ENCODE measurements at places on chromosomes 7 and 10.

DNA sequence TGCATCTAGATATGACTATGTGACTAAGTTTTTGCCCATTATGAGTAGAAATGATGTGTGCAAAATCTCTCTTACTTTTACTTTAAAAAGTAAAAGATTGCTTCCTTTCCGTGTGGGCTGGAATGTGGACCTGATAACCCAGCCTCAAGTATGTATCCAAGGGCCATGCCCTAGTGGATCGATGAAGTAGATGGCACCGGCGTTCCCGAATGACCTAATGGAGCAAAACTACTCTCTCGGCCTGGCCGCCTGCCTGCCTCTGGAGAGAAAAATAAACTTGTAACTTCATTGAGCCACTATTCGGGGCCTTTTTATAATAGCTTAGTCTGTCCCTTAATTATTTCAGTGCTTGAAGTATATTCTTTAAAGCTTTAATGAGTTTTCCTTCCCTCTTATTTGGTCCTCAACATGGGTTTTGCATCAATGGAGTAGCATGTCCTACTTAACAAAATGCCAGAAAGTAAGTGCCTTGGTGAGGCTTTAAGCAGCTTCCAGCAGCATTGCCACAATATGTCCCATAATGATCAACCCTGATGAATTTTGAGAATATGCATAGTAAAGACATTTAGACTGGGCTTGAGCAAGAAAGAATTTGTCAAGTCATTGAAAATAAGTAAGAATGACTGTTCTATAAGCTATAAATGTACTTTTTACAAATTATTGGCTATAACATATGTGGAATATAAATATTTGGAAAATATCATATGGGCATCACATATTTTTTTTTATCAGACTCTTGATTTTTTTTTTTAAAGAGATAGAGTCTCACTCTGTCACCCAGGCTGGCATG is 61.4 kb downstream of the PLXDC2 start:
- no peak for DNase-seq

GRCh38 chr10:52424341-52424740 is 110.3 kb downstream of the DKK1 start:
- DNase-seq, result no peak

DNA sequence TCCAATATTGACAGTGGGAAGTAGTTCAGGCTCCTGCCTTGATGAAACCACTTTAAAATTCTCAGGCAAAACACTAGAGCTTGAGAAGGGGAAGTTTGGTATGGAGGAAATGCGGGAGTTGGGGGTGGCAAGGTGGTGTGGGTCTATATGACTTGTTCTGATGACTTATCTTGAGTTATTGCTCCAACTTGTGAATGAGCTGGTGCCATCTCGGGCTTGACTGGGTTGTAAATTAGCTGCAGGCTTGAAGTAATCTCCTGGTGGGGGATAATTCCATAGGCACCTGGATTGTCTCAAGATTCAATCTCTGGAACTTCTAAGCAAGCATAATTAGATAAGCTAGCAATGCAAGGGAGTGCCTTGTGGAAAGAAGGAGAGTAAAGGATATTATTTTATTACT is 29.0 kb downstream of the MRPL32 start:
- no peak for DNase-seq

DNA sequence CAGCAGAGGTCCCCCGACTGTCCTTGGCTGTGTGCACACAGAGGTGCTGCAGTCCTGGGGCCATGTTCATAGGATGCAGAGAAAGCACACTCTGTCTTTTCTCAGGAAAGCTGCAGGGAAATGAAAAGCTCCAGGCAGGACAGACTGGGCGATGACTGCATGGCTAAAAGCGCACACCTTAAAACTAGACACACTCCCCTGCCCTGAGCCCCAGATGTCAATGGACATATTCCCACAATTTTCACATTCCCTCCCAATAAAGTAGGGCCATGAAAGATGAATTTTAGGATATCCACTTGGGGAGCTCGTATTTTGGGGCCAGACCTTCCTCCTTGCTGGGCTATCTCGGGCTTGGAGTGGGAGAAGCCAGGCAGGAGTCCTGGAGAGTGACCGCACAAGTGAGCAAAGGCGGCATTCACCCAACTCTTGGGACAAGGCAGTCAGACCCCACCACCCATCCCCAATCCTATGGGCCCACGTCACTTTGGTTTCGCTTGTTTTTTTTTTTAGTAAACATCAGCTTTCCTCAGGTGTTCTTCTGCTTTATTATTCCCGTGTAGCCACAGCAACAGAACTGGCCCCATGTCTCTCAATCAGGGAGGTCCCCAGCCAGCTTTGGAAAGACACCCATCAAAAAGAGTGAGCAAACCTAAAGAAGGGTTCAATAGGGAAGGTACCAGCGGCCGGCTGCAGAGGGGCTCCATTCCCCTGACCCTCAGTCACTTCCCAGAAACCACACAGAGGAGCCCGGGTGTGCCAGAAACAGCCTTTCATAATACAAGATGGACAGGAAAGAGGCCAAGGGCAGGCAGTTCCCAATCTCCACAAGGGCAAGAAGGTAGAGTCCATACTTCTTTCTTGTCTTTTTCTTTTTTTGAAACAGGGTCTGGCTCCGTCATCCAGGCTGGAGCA is 12.7 kb downstream of the GPRIN2 start:
- DNase-seq, result no peak

DNA sequence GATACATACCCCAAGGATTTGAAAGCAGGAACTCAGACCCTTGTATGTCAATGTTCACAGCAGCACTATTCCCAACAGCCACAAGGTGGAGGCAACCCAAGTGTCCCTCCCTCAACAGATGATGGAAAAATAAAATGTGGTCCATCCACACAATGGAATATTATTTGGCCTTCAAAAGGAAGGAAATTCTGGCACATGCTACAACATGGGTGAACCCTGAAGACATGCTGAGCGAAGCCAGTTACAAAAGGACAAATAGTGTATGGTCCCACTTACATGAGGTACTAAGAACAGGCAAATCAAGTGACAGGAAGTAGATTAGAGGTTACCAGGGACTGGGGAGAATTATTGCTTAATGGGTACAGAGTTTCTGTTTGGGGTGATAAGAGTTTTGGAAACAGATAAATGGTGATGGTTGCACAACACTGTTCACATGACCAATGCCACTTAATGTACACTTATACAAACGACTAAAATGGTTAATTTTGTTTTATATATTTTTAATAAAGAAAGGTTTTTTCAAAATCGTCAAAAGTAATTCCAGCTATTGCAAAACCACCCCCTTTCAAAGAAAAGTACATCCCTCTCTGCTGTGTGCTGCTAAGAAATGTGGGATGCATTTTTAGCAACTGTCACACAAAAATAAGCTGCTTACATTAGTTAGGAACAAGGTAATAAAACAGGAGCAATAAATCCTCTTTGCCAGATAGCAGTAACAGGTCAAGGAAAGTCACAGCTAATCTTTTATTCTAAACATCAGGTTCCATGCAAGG is 85.7 kb downstream of the GRB10 start:
- no peak for DNase-seq

DNA sequence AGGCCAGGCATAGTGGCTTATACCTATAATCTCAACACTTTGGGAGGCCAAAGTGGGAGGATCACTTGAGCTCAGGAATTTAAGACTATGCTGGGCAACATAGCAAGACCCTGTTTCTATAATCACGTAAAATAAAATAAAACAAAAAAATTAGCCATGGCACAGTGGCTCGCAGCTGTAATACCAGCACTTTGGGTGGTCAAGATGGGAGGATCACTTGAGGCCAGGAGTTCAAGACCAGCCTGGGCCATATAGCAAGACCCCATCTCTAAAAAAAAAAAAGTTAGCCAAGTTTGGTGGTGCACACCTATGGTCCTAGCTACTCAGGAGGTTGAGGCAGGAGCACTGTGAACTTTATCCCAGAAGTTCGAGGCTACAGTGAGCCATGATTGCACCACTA is 30.9 kb downstream of the DNA2 start:
- no peak for DNase-seq

DNA sequence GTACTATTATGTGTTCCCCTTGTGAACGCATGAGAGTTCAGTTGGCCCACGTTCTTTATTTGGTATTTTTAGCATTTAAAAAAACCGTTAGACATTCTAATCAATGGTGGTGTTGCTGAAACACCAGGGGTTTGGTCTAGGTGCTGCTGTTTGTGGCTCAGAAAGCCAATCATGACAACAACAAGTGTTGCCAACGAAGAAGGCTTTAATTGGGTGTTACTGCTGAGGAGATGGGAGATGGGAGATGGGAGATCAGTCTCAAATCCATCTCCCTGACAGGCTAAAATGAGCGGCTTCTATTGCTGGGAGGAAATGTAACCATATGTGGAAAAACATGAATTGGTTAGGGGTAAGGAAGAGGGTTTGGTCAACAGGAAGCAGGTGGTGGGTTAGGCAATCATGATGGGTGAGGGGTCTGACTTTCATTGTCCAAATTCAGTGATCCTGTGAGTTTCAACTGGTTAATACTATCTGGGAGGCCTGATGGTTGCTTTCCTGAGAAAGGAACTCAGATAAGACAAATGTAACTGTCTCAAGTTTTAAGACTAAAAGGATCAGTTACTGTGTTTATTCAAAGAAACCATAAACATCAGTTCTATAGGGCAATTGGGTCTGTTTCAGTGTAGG is 4.6 kb upstream of the ZNF425 start:
- no peak for DNase-seq

GRCh38 chr10:785861-786214 is 96.4 kb upstream of the DIP2C start:
- no peak for DNase-seq

DNA sequence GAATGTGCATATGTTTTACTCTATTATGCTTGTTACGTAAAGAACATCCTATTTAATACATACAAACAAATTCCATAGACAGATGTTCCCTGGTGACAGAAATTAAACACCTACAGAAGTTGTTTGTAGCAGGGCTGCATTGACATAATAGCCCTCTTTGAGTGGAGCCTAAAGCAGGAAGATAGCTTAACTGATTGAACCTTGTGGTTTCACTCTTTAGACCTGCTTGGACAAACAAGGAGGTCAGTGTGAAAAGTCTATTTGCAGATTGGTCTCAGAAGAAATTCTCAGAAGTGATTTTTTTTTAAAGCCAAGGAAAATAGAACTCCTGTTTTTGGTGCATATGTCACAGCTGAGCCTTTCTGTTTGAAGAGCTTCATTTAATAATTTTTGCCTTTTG is 121.3 kb downstream of the PPP1R9A start:
- DNase-seq, result no peak

GRCh38 chr7:55508221-55509011 is 63.9 kb downstream of the VOPP1 start:
- no peak for DNase-seq

DNA sequence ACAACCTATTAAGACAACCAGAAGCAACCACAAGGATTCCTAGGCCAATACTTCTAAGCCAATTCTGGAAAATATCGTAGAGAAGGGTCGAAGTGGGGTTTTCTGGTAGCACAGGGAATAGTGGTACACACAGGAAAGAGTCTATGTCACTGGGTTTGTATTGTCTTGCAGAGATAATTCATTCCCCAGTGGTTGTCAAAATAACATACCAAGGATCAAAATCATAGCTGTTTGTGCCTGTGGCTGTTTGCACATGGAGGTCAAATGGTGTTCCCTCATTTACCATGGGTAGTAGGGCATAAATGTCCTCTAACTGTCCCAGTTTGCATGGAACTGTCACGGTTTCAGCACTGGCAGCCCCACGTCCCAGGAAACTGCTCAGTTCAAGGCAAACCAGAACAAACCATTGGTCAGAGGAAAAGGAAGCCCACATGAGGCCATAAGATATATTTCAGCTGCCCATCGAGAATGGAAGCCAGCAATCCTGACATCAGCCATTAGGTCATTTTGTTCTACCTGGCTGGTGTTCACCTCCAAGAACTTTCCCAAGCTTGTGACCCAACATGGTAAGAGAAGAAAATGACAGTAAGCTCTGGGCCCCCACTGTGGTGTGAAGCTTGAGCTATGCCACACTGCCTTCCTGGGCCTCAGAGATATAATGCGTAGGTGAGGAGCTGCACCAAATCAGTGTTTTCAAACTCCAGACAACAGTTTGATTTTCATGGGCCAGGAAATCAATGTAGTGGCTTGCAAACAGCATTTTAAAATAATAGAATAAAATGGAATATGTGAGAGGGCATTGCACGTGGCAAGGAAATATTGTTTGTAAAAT is 53.9 kb upstream of the NFE2L3 start:
- no peak for DNase-seq

DNA sequence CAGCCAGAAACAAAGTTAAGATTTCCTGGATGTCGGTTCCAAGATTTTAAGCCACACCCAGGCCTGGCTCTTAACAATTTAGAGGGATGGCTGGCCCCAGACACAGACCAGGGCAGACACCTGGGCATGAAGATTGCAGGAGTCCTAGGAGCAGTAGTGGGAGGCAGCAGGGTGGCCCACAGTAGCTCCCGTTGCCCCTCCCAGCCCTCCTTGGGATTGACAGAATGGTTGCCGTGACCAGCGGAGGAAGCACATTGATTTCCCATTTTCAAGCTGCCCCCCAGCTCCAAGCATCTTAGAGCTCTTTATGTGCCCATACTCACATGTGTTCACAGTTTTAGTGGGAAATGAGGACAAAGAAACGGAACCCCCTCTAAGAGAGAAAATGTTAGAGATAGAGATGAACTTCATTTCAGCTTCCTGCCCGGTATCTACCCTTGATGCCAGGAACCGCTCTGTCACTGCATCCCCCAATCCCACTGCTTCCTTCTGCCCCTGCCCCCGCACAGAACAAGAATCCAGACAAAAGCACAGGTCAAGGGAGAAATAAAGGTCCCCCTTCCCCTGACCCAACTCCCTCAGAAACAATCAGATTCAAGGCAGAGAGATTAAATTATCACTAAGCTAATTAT is 101.1 kb downstream of the PLXNA4 start:
- DNase-seq, result no peak

GRCh38 chr7:150003304-150003810 is 129.6 kb downstream of the ATP6V0E2 start:
- no peak for DNase-seq

GRCh38 chr7:28479507-28479947 is 67.2 kb downstream of the CREB5 start:
- no peak for DNase-seq

GRCh38 chr7:28375729-28376128 is 36.6 kb upstream of the CREB5 start:
- DNase-seq, result no peak

DNA sequence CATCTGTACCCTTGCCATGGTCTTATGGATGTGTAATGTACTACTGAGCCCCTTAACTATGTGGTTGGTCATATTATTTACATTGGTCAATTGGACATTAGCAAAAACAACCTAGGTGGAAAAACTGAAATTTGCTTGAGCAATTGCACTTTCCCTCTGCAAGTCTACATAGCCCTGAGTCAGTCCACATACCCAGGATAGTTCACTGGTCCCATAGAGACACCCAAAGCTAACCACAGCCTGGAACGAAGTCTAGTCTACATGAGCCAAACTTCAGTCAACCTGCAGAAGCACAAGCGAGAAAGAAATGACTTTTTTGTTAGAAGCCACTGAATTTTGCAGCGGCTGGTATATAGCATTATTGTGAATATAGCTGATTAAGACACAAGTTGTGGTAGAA is 37.6 kb upstream of the COL1A2 start:
- no peak for DNase-seq

DNA sequence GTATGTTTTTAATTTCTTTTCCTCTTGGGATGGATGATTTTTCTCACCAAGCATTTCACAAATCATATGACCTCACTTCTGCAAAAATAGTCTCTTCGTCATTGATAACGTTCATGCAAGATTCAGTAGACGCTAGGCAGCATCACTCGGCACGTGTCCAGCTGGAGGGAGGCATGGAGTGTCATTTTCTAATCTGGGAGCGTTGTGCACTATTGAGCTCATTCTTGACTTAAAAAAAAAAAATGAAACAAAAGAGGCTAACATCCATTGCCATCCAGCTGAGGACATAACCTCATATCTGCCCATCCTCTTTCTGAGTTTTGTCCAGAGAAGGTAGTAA is 56.2 kb downstream of the COL17A1 start:
- no peak for DNase-seq
